ENCODE measurements at places on chromosomes 5 and 9. TPM values are rescaled to one million over a fixed set of nuclear protein-coding genes. Genes with fewer than 3 reads are reported as not detected.

- no peak overlapping the region for H3K27ac ChIP-seq
- H3K4me3 ChIP-seq, result no peak overlapping the region
- H3K36me3 ChIP-seq, result no peaks in the 10 kb centered on the region
- no peaks in the 10 kb centered on the region for H3K27me3 ChIP-seq
- no peaks in the 10 kb centered on the region for H3K4me1 ChIP-seq
These were observed 318.0 kb downstream of the ADAMTS6 start for GRCh38 chr5:65163698-65164097.

Gene DBN1
- total RNA-seq, result 81.0 TPM

DNA sequence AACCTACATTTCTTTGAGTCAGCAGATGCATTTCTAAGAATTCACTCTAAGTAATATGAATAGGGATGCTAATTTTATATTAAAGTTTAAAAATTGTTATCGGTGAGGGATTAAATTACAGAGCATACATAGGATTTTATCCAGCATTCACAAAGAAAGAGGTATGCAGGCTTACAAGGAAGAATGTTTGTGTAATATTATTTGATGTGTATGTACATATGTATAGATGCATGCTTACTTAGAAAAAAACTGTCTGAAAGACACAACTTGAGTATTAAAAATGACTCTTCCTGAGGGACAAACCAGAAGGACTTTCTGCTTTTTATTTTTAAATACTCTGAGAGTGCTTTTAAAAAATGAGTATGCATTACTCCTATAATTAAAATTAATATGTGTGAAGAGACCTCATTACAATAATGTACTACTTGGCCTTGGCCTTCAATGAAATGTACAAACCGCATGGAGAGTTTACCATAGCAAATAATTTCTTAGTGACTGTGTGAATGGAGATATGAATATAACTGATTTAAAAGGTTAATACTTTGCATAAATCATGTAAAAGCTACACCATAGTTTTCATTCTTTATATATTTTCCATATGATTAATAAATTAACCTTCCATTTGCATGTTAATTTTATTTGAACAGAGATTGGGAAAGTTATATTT is 77.0 kb downstream of the GDA start:
- no peaks in the 10 kb centered on the region for H3K27me3 ChIP-seq
- no peak overlapping the region for H3K27ac ChIP-seq
- H3K4me3 ChIP-seq, result no peak overlapping the region
- no peaks in the 10 kb centered on the region for H3K4me1 ChIP-seq
- DNase-seq, result no peak
- H3K36me3 ChIP-seq, result no peaks in the 10 kb centered on the region

Gene CAMK2A
- not detected for total RNA-seq

All from GM12878 (cell line).